ENCODE measurements at places on chromosomes 1 and 21.

- DNase-seq = peak; percentile 37
Measured at GRCh38 chr1:223708001-223708359, 4.4 kb upstream of the CAPN2 start.

- no peak for DNase-seq
Measured at GRCh38 chr1:51560034-51560433, 41.0 kb upstream of the EPS15 start.

GRCh38 chr1:240491156-240491555 is 120.8 kb downstream of the GREM2 start:
- DNase-seq = no peak

- no peak for DNase-seq
Measured at GRCh38 chr1:181783208-181783607, 278.3 kb downstream of the ZNF648 start.

DNA sequence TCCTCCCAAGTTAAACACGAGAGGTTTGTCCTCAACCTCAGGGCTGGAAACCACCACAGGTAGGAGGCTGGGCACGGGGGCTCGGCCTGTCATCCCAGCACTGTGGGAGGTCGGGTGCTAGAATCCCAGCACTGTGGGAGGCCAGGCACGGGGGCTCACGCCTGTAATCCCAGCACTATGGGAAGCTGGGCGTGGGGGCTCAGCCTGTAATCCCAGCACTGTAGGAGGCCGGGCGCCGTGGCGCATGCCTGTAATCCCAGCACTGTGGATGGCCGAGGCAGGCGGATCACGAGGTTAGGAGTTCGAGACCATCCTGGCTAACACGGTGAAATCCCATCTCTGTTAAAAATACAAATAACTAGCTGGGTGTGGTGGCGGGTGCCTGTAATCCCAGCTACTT is 6.7 kb upstream of the CDK11A start:
- no peak for DNase-seq

GRCh38 chr1:21742578-21742977 is 40.4 kb downstream of the USP48 start:
- no peak for DNase-seq

GRCh38 chr1:30780409-30780808 is 22.8 kb upstream of the LAPTM5 start:
- no peak for DNase-seq

DNA sequence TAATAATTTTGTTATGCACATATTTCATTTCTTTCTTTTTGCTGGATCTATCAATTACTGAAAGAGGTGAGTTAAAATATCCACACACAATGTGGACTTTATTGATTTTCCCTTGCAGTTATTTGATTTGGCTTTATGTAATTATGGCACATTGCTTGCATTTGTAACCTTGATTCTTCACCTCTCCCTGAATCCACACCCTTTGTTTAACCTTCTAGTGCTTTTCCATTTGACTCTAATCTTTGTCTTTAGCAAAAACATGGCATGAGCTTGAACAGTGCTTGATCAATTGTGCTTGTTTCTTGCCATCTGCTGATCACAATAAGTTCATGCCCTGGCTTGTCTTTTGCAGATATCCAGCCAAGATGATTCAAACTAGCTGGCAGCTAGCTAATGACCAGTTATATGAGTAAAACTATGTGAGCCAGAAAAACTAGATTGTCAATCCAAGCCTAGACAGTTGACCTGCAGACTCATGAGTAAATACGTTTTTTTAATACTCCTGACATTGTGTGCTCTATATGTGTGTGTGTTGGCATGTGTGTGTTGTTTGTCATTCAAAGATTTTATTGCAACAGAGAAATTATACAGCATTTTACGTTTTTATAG is 899.2 kb downstream of the NCAM2 start:
- no peak for DNase-seq

GRCh38 chr1:229155472-229155871 is 115.4 kb upstream of the RAB4A start:
- no peak for DNase-seq

DNA sequence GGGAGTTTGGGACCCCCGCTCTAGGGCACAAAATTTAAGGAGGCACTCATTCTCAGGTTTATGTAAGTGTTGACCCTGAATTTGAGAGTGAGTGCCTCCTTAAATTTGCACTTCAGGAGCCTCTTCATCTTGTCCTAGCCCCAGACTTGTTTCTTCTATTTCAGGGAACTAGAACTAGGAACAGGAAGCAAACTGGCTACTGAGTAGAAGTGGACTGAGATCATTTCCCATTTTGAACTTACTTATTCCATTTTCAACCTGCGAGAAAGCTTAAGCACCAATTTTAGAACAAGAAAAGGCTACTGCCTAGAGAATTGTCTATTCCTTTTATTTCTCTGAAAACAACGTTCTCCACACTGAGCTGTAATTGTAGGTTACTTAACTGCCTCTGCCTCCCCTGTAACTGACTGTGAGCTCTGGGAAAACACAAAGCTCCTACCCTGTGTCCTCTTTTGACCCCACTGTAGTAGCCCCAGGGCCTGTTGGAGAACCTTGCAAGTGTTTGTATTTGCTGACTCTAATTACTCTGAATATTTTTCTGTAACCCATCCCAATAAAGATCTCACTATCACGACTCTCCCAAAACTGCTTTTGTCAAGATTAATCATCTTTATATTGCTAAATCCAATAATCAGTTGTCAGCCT is 2.5 kb downstream of the PPT1 start:
- DNase-seq = peak; percentile 60
